Effector memory CD4-positive, alpha-beta T cell (primary cell): ENCODE measurements at places on chromosomes 3 and 15.

GRCh38 chr15:41789236-41789635 is 15.0 kb downstream of the MAPKBP1 start:
- H3K27me3 ChIP-seq = no peaks in the 10 kb centered on the region
- DNase-seq = no peak
- H3K27ac ChIP-seq = no peak overlapping the region

GRCh38 chr3:11950576-11950975 is 53.6 kb upstream of the SYN2 start:
- H3K4me1 ChIP-seq = no peaks in the 10 kb centered on the region
- no peak overlapping the region for H3K27ac ChIP-seq
- H3K4me3 ChIP-seq = no peak overlapping the region
- no peaks in the 10 kb centered on the region for H3K36me3 ChIP-seq
- no peak for DNase-seq
- no peaks in the 10 kb centered on the region for H3K27me3 ChIP-seq

GRCh38 chr3:123552095-123552714 is 32.6 kb downstream of the HACD2 start:
- H3K27me3 ChIP-seq = no peaks in the 10 kb centered on the region
- H3K27ac ChIP-seq = no peak overlapping the region
- peaks cover 3% of the 10 kb centered on the region for H3K36me3 ChIP-seq
- peaks cover 3% of the 10 kb centered on the region for H3K4me1 ChIP-seq
- no peak for DNase-seq

DNA sequence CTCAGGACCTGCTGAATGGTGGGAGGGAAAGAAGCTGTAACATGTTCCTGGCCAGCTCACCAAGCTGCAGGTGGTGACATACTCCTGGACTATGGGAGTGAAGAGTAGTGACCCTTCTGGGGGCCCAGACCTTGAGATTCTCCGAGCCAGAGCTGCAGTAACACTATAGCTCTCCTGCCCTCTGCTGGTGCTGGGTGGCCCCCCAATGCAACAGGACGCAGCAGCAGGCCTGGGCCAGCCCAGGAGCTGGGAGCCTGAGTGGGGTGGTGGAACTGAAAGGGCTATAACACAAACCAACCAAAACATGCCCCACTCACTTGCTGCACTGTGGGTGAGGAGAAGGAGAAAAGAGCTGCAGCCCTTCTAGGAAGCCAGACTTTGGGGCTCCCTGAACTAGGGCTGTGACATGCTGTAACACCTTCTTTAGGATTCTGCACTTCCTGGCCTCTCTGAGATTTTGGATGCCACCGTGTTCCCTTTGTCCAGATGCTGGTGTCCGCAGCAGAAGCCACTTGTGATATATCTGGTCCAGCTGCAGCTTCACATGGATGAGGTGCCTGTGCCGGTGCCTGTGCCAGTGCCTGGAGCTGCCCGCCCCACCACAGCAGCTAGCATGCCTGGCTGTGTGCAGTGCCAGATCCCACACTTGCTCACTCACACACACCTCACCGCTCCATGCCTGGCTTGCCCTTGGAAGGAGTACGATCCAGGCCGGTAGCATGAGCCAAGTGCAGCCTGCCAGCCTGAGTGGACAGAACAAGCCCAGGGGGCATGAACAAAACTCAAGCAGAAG is 636.8 kb upstream of the KCNMB2 start:
- no peaks in the 10 kb centered on the region for H3K4me1 ChIP-seq
- no peak overlapping the region for H3K27ac ChIP-seq
- no peak overlapping the region for H3K4me3 ChIP-seq
- DNase-seq = no peak

GRCh38 chr15:50911621-50912020 is 3.1 kb downstream of the AP4E1 start:
- no peak for DNase-seq
- H3K36me3 ChIP-seq = peaks cover 19% of the 10 kb centered on the region

GRCh38 chr3:151275091-151275490 is 3.3 kb downstream of the P2RY14 start:
- no peak overlapping the region for H3K27ac ChIP-seq
- H3K27me3 ChIP-seq = no peaks in the 10 kb centered on the region
- no peak overlapping the region for H3K4me3 ChIP-seq
- H3K4me1 ChIP-seq = peaks cover 16% of the 10 kb centered on the region
- H3K36me3 ChIP-seq = no peaks in the 10 kb centered on the region

GRCh38 chr15:42605796-42606195 is 30.4 kb downstream of the STARD9 start:
- H3K4me1 ChIP-seq = peaks cover 16% of the 10 kb centered on the region
- DNase-seq = no peak
- H3K27ac ChIP-seq = no peak overlapping the region
- H3K27me3 ChIP-seq = no peaks in the 10 kb centered on the region
- no peaks in the 10 kb centered on the region for H3K36me3 ChIP-seq

- no peaks in the 10 kb centered on the region for H3K4me1 ChIP-seq
- no peaks in the 10 kb centered on the region for H3K27me3 ChIP-seq
- H3K27ac ChIP-seq = no peak overlapping the region
- H3K36me3 ChIP-seq = no peaks in the 10 kb centered on the region
- no peak for DNase-seq
Observed at GRCh38 chr3:116492379-116492778, 47.1 kb upstream of the LSAMP start.

DNA sequence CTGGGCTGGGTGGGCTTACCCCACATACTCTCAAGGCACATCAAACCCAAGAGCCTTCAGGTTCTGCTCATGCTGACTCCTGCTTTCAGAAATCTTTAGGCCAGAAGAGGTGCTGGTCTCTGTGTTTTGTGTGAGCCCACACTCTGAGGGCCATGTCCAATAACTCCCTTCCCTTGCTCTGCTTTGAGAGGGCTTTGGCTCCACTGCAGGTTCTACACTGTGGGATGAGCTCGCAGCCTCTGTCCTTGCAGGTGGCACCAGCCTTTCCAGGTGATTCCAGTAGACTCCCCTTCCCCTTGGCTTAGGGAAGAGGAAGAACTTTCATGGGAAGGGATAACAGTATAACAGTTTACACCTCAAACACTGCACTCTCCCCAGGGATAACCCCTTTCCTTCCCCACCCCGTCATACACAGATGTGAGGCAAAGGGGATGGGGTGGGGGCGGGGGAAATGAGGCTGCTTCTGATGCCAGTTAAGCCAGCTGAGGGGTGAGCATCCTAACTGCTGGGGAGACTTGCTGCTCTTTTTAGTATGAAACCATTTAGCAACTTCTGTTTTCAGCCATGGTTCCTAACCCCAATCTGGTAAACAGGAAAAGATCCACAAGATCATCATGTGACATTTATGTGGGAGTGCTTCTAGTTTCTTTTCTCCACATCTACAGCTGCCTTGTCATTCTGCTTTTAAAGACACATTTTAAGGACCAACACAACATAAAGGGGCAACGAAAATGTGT is 262.4 kb downstream of the SLC9A9 start:
- H3K27me3 ChIP-seq = no peaks in the 10 kb centered on the region
- no peak overlapping the region for H3K27ac ChIP-seq
- no peak overlapping the region for H3K4me3 ChIP-seq
- H3K4me1 ChIP-seq = no peaks in the 10 kb centered on the region

- H3K4me3 ChIP-seq = no peak overlapping the region
- H3K27ac ChIP-seq = no peak overlapping the region
- H3K27me3 ChIP-seq = peaks cover 3% of the 10 kb centered on the region
- DNase-seq = no peak
- no peaks in the 10 kb centered on the region for H3K4me1 ChIP-seq
Observed at GRCh38 chr3:148861277-148861869, 3.7 kb upstream of the CPA3 start.

GRCh38 chr3:15631426-15632211 is 30.1 kb downstream of the BTD start:
- H3K4me3 ChIP-seq = no peak overlapping the region
- no peak for DNase-seq
- peaks cover 8% of the 10 kb centered on the region for H3K4me1 ChIP-seq
- no peaks in the 10 kb centered on the region for H3K36me3 ChIP-seq
- H3K27me3 ChIP-seq = no peaks in the 10 kb centered on the region
- no peak overlapping the region for H3K27ac ChIP-seq
